ENCODE measurements at places on chromosomes 6 and 20.

GRCh38 chr20:36318166-36318565 lies 12.0 kb downstream of the DLGAP4 start:
- no peak for DNase-seq

- no peak for DNase-seq
Observed at GRCh38 chr6:47832386-47833100, 50.7 kb downstream of the OPN5 start.

DNA sequence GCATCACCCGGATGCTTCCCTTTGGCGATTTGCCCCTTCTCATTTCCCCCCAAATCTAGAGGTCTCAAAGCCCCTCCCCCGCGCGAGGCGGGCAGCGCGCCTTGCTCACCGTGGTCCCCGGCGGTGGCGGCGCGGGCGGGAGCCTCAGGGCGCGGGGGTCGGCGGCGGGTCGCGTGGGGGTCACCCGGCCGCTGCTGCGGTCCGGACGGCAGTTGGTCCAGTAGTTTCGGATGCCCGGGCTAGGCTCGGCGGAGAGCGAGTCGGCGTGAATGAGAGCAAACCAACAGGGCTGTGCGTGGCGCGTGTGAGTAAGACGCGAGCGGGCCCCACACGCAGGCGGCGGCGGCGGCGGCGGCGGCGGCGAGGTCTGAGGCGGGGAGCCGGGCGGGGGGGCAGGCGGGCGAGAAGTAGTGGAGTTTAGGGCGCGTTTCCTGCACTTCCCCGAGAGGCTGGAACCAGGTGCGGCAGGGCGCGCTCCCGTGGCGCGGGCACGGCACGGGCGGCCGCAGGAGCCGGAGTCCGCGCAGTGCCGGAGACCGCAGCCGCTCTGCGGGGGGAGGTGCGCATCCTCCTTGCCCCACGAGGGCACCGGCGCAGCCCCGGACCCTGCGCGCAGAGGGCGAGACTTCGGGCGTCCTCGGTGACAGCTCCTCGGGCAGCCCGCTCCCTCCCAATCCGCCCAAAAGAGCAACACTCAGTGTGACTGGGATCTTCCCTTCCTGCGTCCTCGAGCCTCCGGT lies 567 bp downstream of the HS3ST5 start:
- no peak for DNase-seq

GRCh38 chr6:31478186-31478950 lies 19.6 kb upstream of the MICB start:
- DNase-seq, result no peak

- no peak for DNase-seq
Observed at GRCh38 chr6:147715035-147715434, 206.5 kb downstream of the SAMD5 start.

DNA sequence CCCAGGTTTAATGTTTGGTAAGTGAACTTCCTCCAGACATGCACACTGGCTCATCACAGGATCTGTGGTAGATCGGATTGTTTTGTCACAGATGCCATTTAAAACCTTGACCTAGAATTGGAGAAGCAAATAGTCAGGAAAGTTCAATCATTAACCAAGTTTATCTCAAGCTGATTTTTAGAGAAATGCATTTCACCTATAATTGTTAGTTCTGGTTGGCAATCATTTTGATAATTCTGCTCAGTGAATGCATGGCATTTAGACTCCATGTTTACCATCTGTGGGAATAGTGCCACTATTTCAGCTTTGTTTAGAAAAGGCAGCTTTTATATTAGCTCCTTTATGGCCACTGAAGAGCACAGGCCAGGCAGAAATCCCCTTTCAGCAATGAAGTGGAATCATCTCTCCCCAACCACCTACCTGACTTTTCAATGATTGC lies 73.9 kb upstream of the IPCEF1 start:
- DNase-seq, result no peak

- no peak for DNase-seq
Observed at GRCh38 chr6:113211170-113211569, 646.0 kb upstream of the MARCKS start.

DNA sequence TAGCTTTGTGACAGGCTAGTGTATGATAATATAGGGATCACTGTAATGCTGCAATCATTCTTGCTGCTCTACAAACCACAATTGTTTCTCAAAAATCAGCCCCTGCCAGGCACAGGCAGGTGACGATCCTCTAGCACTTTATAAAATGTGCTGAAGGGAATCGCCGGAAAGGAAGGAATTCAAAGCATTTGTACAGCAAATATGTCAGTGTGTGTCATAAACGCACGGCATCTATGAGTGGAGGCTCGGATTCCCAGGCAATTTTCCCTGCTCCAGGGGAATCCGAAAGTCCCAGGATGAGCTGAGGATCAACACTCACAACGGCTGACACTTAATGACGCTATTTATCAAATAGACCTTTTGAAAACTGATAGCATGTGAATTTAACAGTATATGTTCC lies 1.4 kb downstream of the PHACTR1 start:
- DNase-seq, result no peak

DNA sequence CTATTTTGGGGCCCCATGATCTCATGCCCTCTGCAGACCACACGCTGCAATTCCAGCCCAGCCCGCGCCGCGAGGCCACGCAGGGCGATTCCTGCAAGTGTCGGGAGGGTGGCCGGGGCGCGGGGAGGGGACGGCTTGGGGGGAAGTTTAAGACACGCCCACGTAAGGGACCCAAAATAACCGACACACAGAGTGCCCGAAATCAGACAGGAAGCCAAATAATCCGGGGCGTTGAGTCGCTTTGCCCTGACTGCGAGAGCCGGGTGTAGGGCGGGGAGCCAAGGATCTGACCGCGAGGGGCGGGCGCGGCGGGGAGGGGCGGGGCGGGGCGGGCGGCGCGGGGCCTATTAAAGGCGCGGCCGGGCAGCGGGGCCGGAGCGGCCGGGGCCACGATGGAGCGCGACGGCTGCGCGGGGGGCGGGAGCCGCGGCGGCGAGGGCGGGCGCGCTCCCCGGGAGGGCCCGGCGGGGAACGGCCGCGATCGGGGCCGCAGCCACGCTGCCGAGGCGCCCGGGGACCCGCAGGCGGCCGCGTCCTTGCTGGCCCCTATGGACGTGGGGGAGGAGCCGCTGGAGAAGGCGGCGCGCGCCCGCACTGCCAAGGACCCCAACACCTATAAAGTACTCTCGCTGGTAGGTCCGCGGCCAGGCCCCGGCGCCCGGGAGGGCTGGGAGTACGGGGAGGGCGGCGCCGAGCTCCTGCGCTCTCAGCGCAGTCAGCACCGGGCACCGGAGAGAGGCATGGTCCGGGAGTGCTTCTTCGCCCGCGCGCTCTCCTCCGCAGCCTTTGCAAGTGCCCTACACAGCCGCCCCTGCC lies at the start of gene ENPP1:
ENPP1 (plus strand) TSS at position 377 of the 816 bp plus-strand sequence; CDS start at position 393, 16 bp downstream.
- peak; percentile 24 for DNase-seq

- DNase-seq, result no peak
Observed at GRCh38 chr20:34334654-34335407, 28.2 kb upstream of the ITCH start.

DNA sequence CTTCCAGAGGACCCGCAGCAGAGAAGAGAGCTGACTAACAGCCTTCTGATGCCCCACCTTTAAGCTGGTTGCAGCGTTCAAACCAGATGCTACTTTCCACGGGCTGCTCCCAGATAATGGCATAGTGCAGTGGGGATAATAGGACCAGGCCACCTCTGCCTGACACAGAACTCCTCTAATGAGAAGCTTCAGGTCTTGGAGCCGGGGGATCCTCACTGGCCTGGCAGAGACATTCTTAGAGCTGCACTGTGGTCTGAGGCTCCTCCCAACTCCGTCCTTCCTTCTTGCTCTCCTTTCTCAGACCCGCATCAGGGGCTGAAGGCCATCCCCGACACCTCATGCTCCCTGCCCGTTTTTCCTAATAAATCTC lies 206.6 kb upstream of the MARCKS start:
- DNase-seq, result no peak

- no peak for DNase-seq
Observed at GRCh38 chr6:21000331-21000801, 466.1 kb downstream of the CDKAL1 start.

GRCh38 chr6:131015025-131015591 lies 47.9 kb downstream of the EPB41L2 start:
- DNase-seq, result no peak

DNA sequence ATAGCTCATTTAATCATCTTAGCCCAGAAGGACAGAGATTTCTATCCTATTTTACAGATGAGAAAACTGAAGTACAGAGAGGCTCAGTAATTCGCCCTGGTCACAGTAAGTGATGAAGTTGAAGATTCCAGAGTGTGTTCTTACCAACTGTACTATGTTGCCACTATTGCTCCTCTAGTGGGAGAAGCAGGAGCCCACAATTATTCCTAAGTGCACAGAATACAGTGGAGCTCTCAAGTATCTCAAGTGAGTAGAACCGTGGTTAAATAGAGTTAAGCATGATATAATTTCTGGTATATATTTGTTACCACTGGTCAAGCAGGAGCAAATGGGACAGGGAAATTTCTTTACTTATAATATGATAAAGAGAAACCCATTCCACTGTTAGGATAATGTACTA lies 22.1 kb downstream of the REPS1 start:
- no peak for DNase-seq

GRCh38 chr6:25560865-25561264 lies 91.2 kb upstream of the SCGN start:
- no peak for DNase-seq

DNA sequence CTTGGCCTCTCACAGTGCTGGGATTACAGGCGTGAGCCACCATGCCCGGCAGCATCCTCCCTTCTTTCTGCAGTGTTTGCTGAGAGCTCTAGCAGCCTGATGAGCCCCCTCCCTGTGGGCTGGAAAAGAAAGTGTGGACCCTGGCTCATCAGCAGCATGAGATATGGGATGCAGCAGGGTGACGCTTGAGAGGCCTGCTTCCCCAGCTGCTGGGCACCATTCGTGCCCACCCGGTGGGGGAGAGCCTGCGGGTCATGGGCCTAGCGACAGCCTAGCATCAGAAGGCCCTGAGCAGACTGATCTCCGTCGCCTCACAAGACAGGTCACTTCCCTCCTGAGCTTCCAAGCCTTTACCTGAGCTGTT lies 16.0 kb upstream of the CCDC167 start:
- no peak for DNase-seq

- DNase-seq, result no peak
Observed at GRCh38 chr6:56628105-56628504, 14.6 kb downstream of the DST start.

GRCh38 chr6:160139420-160139851 lies 17.8 kb downstream of the SLC22A1 start:
- DNase-seq, result no peak

DNA sequence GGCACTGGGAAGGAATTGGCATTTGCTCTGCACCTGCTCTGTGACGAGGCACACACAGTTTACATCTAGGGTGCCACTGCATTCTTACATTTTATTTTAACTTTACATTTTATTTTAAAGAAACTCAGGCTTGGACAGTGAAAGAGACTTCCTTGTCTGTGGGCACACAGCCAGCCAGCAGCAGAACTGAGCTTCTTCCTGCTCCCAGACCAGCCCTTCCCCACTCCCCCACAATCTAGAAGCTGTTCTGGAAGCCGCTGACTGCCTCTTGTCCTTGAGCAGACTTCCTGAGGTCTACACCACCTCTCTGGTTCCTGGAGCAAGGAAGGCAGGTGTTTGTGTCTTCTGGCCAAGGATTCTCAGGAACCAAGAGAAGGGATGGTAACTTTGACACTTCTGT lies 27.9 kb upstream of the CD93 start:
- no peak for DNase-seq

GRCh38 chr6:103723438-103724322 lies 1136.0 kb downstream of the HACE1 start:
- no peak for DNase-seq

GRCh38 chr6:71473926-71474325 lies 185.3 kb downstream of the OGFRL1 start:
- no peak for DNase-seq

DNA sequence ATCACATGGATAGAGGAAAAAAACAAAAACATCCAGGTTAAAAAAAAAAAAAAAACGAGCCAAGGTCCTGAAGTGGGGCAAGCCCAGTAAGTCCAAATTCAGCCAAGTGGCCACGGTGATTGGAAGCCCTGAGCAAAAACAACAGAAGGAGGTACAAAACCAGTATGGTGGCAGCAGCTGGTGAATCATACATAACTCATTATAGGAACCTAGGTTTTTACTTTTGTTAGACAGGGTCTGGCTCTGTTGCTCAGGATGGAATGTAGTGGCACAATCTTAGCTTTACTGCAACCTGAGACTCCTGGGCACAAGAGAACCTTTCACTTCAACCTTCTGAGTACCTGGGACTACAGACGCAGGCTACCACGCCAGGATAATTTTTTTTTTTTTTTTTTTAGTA lies 22.7 kb upstream of the MYB start:
- no peak for DNase-seq

DNA sequence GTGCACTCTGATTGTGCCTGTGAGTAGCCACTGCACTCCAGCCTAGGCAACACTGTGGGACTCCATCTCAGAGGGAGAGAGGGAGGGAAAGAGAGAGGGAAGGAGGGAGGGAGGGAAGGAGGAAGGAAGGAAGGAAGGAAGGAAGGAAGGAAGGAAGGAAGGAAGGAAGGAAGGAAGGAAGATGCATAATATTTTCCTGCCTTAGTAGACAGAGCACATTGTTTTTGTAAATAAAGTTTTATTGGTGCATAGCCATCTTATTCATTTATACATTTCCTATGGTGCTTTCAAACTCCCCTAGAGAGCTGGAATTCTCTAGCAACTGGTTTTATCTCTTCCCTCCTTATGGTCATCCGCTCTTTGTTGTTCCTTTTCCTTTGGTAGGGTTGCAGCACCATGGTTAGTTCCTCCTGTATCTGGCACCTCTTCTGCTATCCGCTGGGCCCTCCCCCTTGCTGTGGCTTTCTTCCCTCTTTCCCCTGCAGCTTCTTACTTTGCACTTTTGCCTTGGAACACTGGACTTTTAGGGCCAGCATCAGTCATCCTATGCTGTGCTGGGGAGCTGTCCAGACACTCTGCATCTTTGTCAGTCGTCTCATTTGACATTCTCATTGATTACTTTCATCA lies 20.2 kb downstream of the GPR6 start:
- no peak for DNase-seq

- no peak for DNase-seq
Observed at GRCh38 chr6:108442770-108443520, 117.8 kb upstream of the FOXO3 start.

DNA sequence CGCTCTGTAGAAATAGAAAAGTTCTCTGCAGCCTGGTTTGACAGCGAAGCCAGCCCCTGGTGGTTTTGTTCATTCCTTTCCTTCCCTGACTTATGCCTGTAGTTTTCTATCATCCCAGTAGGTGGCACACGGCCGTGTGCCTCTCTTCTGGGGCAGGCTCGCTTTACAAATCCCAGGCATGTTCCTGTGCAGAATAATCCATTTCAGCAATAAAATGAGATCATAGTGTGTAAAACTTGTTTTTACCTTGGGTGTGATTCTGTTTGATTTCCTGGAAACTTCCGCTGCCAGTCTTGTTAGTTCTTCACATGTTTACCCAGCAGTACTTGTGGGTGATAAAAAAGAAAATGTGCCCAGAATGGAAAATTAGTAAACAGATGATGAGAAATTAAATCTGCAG lies 7.4 kb upstream of the INSM1 start:
- no peak for DNase-seq

DNA sequence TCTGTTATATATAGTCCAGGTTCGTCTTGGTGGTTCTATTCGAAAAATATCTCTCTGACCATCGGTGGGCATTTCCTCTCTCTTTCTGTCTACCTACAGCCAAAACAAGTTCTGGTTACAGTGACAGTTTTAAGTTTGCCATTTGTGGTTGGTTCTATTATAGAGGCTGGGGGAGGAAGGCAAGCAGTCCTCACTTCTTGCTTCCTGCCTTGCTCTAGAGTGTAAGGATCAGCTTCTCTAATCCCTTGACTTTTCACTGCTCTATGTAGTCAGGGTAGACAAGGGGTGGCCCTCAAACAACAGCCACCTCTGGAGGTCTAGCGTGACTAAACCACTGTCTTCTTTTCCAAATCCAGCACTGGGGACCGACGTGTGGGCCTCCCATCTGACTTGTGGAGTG lies 16.1 kb downstream of the E2F3 start:
- DNase-seq, result no peak

- no peak for DNase-seq
Observed at GRCh38 chr20:11159728-11160127, 485.9 kb upstream of the JAG1 start.
